ENCODE measurements at places on chromosomes 2 and 18. TPM values are rescaled to one million over a fixed set of nuclear protein-coding genes. Genes with fewer than 3 reads are reported as not detected.

GKN2 gene
- total RNA-seq = not detected

DNA sequence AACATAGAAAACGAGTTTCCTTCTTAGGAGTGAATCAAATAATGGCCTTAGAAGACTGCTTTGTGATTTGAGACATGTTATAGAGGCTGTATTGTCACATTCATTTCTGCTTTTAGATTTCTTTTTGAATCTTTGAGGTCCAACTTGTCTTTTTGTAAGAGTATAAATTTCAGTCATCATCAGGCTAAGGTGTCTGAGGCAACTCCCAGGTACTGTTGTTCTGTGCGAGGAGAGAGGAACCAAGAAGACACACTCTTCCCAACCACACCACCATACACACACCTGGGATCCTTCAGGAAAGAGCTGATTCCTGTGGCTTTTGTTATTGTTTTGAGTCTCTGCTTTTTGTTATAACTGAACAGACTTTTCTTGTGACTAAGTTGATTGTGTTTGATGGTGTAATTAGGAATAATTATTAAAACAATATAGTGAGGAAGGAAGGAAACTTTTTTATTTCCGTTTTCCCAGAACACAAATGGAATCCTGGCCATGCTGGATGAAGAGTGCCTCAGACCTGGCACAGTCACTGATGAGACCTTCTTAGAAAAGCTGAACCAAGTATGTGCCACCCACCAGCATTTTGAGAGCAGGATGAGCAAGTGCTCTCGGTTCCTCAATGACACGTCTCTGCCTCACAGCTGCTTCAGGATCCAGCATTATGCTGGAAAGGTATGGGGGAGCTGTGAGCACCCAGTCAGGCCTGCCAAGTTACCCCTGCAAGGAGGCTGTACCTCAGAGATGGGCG, 140.4 kb downstream of the MYO1B start:
- peak; percentile 39 for DNase-seq

- DNase-seq = peak; percentile 20
Observed at GRCh38 chr2:184685999-184686841, 87.9 kb downstream of the ZNF804A start.

DNA sequence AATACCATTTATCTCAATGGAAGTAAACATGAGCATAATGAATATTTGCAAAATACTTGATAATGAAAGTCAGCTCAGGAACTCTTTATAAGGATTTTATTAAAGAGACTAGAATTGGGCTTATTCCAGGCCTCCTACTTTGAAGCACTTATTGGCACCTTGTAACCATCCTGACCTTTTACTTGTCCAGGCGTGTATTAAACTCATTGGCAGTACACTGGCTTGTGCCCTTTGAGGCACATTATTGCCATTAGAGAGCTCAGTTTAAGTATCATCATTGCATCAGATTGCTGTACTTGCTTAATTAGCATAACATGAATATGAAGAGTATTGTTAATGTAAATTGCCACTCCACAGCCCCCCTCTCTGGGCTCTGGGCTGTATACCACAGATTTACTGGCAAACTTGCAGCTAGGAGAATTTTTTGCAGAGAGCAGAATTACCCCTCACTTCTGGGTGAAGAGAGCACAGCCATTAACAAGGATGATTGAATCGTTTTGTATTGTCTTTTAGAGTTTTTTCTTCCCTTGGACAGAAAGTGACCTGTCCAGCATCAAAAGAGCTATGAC, 72.5 kb downstream of the XIRP2 start:
- DNase-seq = no peak

DNA sequence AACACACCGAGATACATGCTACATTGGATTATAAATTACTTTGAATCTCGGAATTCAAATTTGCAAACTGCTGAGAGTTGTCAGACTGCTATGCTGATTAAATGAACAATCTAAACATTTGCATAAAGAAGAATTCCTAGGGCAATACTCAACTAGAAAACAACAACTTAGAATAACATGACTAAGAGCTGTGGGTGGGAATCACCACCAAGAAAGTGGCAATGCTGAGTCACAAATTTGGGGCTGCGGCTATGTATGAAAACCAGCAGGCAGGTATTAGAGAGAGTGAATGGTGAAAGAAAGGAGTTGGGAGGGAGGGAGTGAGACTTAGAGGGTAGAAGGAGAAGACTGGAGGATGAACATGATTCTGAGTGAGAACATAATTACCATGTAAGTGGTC, 559.5 kb downstream of the PIK3C3 start:
- peak; percentile 70 for DNase-seq

DNA sequence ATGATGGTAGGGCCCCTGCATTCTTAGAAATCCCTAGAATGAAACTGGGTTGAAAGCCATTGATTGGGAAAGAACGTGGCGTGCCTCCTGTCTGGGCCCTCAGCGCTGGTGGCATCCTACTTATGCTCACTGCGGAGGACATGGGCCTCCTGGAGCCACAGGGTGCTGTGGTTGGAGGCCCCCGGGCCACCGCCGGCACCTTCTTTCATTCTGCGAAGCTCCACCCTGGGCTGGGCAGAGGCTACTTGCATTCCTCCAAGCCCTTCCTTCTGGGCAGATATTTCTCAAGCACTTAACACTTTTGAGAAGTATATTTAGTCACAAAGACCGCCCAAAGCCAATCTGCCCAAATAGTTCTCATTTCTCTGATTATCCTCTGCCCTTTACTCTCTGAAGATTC, 311.9 kb downstream of the MYCN start:
- no peak for DNase-seq

DNA sequence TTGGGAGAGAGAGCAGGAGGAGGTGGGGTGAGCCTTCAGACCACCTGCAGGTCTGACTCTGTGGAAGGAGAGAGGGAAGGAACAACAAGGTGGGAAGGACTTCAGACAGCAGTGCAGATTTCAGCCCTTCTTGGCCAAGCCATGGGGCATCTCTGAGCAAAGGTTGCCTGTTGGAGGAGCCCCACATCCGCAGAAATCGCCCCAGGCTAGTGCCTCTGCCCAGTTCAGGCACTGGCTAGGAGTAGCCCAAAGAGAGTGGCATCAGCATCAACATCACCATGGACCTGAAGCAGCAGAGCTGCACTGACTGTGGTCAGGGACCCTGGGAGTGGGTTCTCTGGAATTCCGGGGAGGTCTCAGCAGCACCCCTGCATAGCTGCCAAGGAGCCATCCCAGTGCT, 10.2 kb downstream of the GPR55 start:
- no peak for DNase-seq

- DNase-seq = no peak
Observed at GRCh38 chr2:217090024-217090473, 230.2 kb upstream of the TNP1 start.

DNA sequence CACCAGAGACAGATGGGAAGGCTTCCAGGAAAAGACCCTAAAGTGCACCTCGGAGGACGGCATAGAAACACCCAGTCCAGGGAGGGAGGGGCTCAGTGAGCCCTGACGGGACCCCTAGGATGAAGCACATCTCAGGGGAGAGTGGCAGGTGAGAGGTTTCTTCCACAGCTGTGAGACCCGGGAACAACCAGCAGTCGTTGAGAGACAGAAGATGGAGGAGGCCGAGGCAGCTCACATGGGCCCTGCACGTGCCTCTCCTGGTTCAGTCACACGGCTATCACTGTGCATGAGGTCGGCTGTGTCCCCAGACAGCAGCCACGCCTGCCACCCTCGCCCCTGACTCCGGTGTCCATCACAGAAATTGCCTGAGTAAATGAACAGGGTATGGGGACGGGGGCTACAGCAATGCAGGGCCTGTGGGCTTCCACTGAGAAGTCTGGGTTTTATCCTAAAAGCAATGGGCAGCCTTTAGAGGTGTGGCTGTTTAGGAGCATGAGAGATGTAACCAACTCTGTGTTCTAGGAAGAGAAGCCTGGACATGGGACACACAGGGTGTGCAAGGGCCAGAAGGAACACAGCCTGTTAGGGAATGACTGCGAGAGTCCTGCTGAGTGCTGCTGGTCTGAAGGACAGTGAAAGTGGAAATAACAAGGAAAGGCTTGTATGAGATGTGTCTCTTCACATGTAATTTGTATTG, 102.0 kb downstream of the TMEM18 start:
- no peak for DNase-seq

ARL6IP6 gene
- total RNA-seq = 20.3 TPM

HJURP gene
- 0.67 TPM for total RNA-seq

- DNase-seq = no peak
Observed at GRCh38 chr2:2832657-2833056, 501.6 kb upstream of the MYT1L start.

DNA sequence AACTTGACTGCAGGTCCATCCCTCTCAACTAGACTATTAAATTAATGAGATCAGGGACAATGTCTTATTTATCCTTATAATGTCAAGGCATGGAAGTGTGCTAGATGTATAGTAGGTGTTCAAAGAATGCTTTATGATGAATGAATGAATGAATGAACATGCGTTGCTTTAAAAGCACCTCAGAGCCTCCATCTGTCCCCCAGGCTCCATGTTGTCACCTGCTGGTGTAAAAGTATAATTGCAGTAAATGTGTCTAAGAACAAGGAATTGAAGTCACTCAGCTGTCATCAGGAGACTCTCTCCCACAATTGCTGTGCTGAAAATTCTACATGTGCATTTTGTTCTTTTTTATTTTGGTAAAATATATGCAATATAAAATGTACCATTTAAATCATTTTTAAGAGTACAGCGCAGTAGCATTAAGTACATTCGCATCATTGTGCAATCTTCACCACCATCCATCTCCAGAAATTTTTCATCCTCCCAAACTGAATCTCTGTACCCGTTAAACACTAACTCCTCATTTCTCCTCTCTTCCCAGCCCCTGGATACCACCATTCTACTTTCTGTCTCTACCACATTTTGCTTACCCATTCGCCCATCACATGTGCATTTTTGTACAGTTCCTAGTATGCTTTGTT, 52.6 kb downstream of the GNAL start:
- DNase-seq = no peak

DNA sequence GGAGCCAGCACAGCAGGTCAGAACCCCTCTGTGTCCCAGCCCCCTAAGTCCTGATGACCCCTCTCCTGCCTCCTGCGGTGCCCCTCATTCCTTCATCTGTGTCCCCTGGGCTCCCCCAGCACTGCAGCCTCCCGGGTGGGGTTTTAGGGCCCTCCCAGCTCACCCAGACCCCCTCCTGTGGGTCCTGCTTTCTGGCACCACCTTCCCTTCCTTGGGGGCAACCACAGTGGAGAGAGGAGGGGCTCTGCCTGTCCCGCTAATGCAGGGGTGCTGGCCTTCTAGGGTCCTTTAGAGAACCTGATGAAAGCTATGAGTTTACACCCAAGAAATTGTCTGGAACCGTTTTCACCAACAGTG, 42.7 kb upstream of the ALPP start:
- DNase-seq = no peak

VSNL1 gene
- total RNA-seq = 15.7 TPM

DNA sequence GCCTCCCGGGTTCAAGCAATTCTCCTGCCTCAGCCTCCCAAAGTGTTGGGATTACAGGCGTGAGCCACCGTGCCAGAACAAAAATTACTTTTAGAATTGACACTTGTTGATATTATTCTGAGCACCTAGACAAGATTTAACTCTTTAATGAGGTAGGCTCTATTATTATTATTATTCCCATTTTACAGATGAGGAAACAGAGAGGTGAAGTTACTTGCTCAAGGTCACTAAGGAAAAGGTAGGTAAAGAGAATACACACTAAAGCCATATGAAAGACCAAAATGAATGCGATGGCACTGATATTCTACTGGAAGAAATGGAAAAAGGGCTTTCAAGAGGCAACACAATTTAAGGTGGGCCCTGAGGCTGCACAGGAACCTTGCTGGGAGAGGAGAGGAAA, 73.8 kb upstream of the ZFP36L2 start:
- no peak for DNase-seq

- DNase-seq = no peak
Observed at GRCh38 chr2:40886655-40887054, 434.8 kb upstream of the SLC8A1 start.

DNA sequence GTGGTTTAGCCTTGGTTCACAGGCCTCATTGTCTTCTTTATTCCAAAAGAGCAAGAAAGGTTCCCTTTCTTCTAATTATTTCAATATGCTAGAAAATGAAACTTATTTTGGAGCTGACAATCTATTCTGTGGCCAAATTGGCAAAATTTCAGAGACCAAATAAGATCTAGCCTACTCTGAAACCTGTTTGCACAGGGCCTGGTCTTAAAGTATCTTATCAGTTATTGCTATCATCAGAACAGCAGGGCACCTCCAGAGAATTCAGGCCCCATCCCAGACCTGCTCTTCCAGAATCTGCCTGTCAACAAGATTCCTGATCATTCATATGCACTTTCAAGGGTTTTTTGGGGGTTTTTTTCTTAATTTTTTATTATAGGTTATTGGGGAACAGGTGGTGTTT, 198.7 kb downstream of the ANAPC1 start:
- no peak for DNase-seq

GRCh38 chr2:20623241-20623640, 27.7 kb downstream of the HS1BP3 start:
- DNase-seq = no peak

DNA sequence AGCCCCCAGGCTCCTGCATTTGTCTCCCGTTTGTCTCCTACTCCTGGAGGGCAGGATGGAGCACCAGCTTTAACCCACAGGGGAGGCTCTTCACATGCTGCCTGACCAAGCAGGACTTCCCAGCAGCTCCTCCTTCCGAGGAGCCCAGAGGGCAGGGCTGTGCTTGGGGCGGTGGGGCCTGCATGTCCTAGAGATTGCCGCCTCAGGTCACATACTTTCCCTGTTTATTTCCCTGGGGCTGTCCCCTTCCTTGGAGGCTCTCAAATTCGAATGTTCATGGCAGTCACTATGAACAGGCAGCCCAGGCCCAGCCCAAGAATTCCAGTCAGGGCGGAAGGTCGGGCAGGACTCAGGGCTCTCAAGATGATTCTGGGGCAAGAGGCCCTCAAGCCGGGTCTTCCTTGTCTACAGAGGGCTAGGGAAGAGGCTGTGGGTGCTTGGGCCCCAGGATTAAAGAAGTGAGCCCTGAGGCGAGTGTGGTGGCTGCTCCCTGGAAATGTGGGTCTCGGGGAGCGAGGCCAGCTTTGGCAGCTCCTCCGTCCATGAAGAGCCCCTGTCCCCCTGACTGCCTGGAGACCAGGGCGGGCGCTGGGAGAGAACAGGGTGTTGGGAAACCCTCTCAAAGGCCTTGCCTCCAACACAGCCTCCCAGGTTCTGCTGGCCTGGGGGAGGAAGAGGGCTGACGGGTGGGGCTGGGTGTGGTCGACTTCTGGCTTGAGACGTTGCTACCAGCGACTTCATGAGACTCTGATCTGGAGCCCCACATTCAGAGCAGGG, 48.9 kb upstream of the HPCAL1 start:
- DNase-seq = no peak
